Amygdala (tissue), 56 donors: ENCODE measurements at places on chromosomes 13 and 19.
A peak's percentile ranks its signal among the peaks of the same experiment; 100 is the strongest.

DNA sequence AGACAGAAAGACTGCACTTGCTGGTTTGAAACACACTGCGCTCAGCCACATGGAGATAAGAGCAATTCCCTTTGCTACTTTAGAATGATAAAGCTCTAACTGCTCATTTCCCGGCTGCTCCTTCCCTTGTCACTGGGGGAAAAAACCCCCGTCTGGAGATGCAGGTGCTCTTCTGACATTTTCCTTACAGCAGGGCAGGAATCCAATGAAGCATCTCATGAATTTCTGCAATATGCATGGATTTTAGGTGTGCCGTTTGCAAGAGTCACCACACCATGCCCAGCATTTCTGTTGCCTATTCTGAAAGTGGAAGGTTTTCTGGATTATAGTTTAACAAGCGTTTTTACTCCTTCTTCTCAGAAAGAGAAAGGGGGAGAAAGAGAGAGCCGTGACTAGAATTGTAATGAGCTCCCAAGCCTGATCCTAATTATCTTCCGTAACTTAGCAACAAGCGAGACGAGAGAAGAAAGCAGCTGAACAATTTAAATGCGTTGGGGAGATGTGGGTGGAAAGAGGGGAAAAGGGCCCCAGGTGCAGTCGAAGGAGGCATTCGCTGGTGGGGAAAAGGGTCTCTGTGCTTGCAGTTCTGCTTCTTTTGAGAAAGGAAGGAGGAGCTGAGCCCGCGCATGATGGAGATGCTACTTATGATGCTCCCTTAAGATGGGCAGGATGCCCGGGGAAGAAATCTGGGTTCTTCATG is 76.6 kb upstream of the SPATA13 start:
- peak; percentile 29 for DNase-seq

GRCh38 chr19:10749435-10750384 is 31.8 kb downstream of the DNM2 start:
- no peak for DNase-seq

DNA sequence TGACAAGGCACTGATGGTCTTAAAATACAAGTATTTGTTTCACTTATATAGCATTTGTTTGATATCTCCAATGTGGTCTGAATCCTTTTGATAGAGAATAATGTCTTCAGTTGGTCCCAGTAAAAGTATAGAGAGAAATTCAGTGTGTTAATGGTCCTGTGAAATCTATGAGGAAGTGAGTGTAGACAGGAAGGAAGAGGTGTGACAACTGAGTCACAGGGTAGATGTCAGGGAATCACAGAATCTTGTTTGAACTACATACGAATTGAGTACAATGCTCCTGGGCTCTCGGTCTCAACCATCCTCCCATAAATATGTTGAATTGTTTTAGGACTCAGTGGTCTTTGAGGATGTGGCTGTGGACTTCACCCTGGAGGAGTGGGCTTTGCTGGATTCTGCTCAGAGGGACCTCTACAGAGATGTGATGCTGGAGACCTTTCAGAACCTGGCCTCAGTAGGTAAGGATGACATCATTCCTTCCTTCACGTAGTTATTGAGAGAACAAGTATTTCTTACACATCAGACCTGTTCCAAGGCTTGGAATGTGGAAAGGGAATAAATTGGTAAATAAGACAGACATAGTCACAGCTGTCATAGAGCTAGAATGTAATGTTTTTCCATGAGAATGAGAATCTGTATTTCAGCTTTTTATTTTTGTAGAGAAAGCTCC is 9.1 kb downstream of the ZNF555 start:
- no peak for DNase-seq

- no peak for DNase-seq
These were observed 91.7 kb downstream of the FAM216B start for GRCh38 chr13:42873081-42873480.

DNA sequence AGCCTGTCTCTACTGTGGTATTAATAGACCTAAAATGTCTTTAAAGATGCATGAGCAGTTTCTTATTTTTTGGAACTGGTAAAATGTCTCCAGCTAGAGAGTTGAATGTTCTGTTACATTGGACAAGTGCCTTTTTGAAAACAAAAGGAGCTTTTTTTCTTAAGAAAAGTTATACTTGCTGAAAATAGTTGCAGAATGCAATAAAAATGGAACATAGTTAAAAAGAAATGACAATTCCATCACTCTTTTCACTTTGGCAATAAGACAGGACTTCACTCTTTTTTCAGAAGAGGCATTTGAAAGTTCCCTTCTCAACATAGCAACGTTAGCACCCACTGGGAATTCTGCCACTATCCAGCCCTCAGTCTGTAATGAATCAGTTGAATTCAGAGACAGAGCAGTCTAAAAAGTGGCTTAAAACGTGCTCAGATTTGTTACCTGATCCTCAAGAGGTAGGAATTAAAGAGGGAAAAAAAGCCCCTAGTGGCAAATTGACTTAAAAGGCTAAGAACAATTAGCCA is 10.1 kb downstream of the RGCC start:
- DNase-seq = no peak

- DNase-seq = no peak
These were observed 3.5 kb upstream of the ZNF175 start for GRCh38 chr19:51567583-51567982.

GRCh38 chr13:20241593-20241992 is 9.5 kb upstream of the GJB6 start:
- no peak for DNase-seq

- DNase-seq = no peak
These were observed 2.2 kb downstream of the LHFPL6 start for GRCh38 chr13:39600766-39601165.

- DNase-seq = no peak
These were observed 706.5 kb upstream of the MIR17HG start for GRCh38 chr13:90640976-90641375.

- no peak for DNase-seq
These were observed 19.8 kb upstream of the POU2F2 start for GRCh38 chr19:42151782-42152684.

DNA sequence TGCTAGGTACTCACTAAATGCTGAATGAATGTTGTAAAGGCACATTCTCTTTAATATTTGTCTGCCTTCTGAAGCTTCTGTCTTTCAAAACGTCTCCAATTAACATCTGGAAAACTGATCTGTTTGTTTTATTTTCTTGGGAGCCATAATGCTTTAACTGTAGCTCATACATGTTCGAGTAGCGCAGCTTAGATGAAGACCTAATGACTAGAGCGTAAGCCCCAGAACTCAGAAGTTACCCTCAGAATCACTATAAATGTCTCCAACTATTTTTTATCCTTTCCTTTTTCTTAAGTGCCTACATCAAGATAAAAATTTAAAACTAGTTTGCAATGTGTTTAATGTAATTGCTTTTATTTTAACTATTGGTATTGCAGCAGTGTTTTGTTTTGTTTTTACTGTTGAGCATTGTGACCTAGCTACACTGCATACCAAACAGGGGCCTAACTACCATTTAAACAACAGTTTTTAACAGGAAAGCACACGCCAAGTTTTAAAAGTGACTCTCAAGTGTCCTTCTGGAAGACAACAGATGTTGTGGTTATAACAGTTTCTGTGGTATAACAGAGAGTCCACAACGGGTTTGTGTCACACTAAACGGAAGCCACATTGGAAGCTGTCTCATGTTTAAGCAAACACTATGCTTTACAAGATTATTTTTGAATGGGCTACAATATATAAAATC is 42.0 kb downstream of the MRPL57 start:
- no peak for DNase-seq

- DNase-seq = no peak
These were observed 253.8 kb downstream of the SLITRK5 start for GRCh38 chr13:87925006-87925405.

- no peak for DNase-seq
These were observed 206.8 kb downstream of the ATP8A2 start for GRCh38 chr13:25578526-25578925.

DNA sequence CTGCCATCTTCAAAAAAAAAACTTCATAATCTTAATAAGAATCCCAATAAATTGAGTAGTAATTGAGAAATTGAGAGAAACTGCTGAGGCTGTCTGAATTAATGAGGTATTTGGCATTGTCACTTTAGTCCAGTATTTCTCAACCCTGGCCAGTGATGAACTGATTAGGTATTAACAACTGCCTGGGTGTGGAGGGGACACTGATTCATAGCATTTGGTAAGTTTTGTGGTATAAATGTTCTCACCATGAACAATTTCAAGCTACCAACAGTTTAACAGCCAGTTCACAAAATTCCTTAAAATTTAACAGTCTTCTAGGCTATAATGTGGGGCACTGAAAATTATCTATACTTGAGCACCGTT is 18.3 kb downstream of the GPC6 start:
- DNase-seq = no peak
